Vagina (tissue), 2 donors: ENCODE measurements at places on chromosomes 6 and 20. TPM values are rescaled to one million over a fixed set of nuclear protein-coding genes. Genes with fewer than 3 reads are reported as not detected.

GRCh38 chr6:145272246-145272645, 463.1 kb downstream of the EPM2A start:
- H3K27me3 ChIP-seq = no peaks in the 10 kb centered on the region
- no peak for DNase-seq
- no peak overlapping the region for H3K27ac ChIP-seq
- H3K4me3 ChIP-seq = no peak overlapping the region
- no peaks in the 10 kb centered on the region for H3K36me3 ChIP-seq

- H3K27me3 ChIP-seq = peaks cover 10% of the 10 kb centered on the region
- H3K27ac ChIP-seq = no peak overlapping the region
- DNase-seq = no peak
- peaks cover 23% of the 10 kb centered on the region for H3K4me1 ChIP-seq
- no peaks in the 10 kb centered on the region for H3K36me3 ChIP-seq
- H3K4me3 ChIP-seq = no peak overlapping the region
These were observed 3.0 kb downstream of the PPP1R14C start for GRCh38 chr6:150145830-150146229.

- no peaks in the 10 kb centered on the region for H3K27me3 ChIP-seq
- H3K4me1 ChIP-seq = peaks cover 26% of the 10 kb centered on the region
- H3K4me3 ChIP-seq = no peak overlapping the region
- DNase-seq = no peak
- no peaks in the 10 kb centered on the region for H3K36me3 ChIP-seq
These were observed 123.8 kb downstream of the CDKAL1 start for GRCh38 chr6:20658053-20658452.

GRCh38 chr6:34771727-34772126, 14.4 kb downstream of the SNRPC start:
- no peaks in the 10 kb centered on the region for H3K27me3 ChIP-seq
- no peak for DNase-seq
- H3K27ac ChIP-seq = no peak overlapping the region
- H3K4me3 ChIP-seq = no peak overlapping the region
- H3K4me1 ChIP-seq = no peaks in the 10 kb centered on the region
- no peaks in the 10 kb centered on the region for H3K36me3 ChIP-seq

GRCh38 chr20:45607810-45608209, 21.7 kb upstream of the WFDC10A start:
- H3K4me1 ChIP-seq = no peaks in the 10 kb centered on the region
- no peaks in the 10 kb centered on the region for H3K36me3 ChIP-seq
- no peak overlapping the region for H3K27ac ChIP-seq
- no peak overlapping the region for H3K4me3 ChIP-seq
- H3K27me3 ChIP-seq = no peaks in the 10 kb centered on the region

DNA sequence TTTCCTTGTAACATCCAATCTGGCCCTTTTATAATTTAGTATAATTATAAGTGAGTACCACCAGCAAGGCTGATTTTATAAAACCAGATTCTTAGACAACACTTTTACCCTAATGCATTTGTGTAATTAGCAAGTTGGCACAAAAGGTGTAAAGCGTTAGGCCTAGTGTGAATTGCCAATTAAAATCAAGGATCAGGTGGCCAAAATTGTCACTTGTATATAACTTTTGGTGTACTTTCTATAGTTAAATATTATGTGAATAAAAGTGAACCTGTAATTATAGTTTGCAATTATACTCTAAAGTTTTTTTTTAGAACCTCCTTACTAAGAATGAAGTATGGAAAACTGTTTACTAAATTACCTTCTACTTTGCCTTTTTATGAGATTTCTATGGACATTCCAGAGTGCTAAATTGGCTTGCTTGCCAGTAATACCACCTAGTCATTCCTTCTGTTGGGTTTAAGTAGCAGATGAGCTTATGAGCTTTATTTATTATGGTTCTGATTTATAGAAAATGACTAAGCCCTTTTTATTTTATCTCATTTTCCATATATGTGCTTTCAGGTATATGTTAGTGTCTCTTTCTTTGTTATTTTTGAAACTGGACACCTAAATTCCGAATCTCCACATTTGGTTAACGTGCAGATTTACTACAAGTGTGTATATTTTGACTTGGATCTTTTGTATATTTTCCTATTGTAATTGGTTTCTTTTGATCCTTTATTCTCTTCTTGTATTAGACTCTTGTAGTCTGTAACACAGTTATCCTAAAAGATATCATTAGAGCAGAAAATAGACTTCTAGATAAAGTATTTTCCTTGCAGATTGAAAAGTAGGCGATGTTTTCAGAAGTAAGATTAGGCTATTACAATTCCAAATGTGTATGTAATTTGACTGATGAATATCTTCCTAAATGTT, 3.9 kb downstream of the STXBP5 start:
- H3K27me3 ChIP-seq = no peaks in the 10 kb centered on the region
- DNase-seq = no peak
- peaks cover 5% of the 10 kb centered on the region for H3K36me3 ChIP-seq

- DNase-seq = no peak
- no peaks in the 10 kb centered on the region for H3K36me3 ChIP-seq
- H3K27ac ChIP-seq = no peak overlapping the region
- H3K27me3 ChIP-seq = no peaks in the 10 kb centered on the region
These were observed 111.4 kb downstream of the WDR27 start for GRCh38 chr6:169590376-169590939.

DNA sequence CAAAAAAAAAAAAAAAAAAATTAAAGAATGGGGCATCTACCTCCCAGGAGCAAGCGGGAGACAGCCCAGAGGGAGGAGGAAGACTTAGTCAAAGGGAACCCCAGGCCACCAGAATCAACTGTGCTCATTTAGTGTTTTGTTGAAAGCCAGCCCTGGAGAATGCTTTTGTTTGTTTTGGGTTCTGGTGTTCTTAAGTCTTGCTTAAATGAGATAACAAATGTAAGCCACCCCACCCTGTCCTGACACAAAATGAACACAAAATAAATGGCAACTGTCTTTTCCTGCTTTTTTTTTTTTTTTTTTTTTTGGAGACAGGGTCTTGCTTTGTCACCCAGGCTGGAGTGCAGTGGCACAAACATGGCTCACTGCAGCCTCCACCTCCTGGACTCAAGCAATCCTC, 165.0 kb upstream of the JARID2 start:
- no peak overlapping the region for H3K4me3 ChIP-seq
- H3K27ac ChIP-seq = no peak overlapping the region
- no peaks in the 10 kb centered on the region for H3K4me1 ChIP-seq
- no peaks in the 10 kb centered on the region for H3K27me3 ChIP-seq
- no peaks in the 10 kb centered on the region for H3K36me3 ChIP-seq

GRCh38 chr6:42124223-42124836, 18.1 kb downstream of the C6orf132 start:
- H3K36me3 ChIP-seq = no peaks in the 10 kb centered on the region
- H3K27me3 ChIP-seq = no peaks in the 10 kb centered on the region
- H3K27ac ChIP-seq = peak overlapping the region; percentile 79
- H3K4me3 ChIP-seq = no peak overlapping the region
- DNase-seq = no peak
- peaks cover 40% of the 10 kb centered on the region for H3K4me1 ChIP-seq

- no peak overlapping the region for H3K4me3 ChIP-seq
- no peaks in the 10 kb centered on the region for H3K36me3 ChIP-seq
- DNase-seq = no peak
- peaks cover 18% of the 10 kb centered on the region for H3K4me1 ChIP-seq
- H3K27me3 ChIP-seq = no peaks in the 10 kb centered on the region
These were observed 6.4 kb downstream of the CNKSR3 start for GRCh38 chr6:154504102-154504501.

GRCh38 chr6:109893606-109894005, 84.5 kb upstream of the GPR6 start:
- no peak overlapping the region for H3K27ac ChIP-seq
- peaks cover 32% of the 10 kb centered on the region for H3K4me1 ChIP-seq
- no peaks in the 10 kb centered on the region for H3K27me3 ChIP-seq
- no peaks in the 10 kb centered on the region for H3K36me3 ChIP-seq
- no peak for DNase-seq

GRCh38 chr6:122407712-122408111, 8.3 kb downstream of the HSF2 start:
- no peak for DNase-seq
- H3K4me3 ChIP-seq = no peak overlapping the region
- H3K27me3 ChIP-seq = no peaks in the 10 kb centered on the region
- peaks cover 11% of the 10 kb centered on the region for H3K4me1 ChIP-seq
- H3K36me3 ChIP-seq = no peaks in the 10 kb centered on the region

GRCh38 chr6:1335367-1336037, 23.6 kb downstream of the FOXQ1 start:
- peaks cover 4% of the 10 kb centered on the region for H3K4me1 ChIP-seq
- H3K27ac ChIP-seq = no peak overlapping the region
- no peaks in the 10 kb centered on the region for H3K36me3 ChIP-seq
- H3K4me3 ChIP-seq = no peak overlapping the region

DNA sequence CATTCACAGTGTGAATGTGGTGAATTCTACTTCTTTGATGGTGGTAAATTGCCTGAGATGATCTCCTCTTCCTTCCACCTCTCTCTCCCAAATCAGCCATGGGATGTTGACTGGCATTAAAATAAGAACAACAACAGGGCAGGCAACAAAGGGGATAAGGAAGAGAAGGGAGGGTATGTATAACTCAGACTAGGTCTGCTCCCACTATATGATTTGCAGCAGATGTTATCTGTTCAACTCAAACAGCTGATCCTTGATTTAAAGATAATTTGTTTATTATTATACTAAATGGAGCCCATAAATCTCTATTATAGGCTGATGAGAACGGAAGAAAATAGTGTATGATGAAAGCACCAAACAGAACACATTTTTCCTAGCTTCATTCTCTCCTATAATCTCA, 262.0 kb downstream of the BTBD3 start:
- no peaks in the 10 kb centered on the region for H3K27me3 ChIP-seq
- DNase-seq = no peak
- no peaks in the 10 kb centered on the region for H3K36me3 ChIP-seq
- H3K4me3 ChIP-seq = no peak overlapping the region
- H3K27ac ChIP-seq = no peak overlapping the region

- H3K27me3 ChIP-seq = no peaks in the 10 kb centered on the region
- no peak overlapping the region for H3K27ac ChIP-seq
- no peak for DNase-seq
- no peaks in the 10 kb centered on the region for H3K4me1 ChIP-seq
- no peak overlapping the region for H3K4me3 ChIP-seq
- H3K36me3 ChIP-seq = no peaks in the 10 kb centered on the region
These were observed 15.2 kb downstream of the RSPH4A start for GRCh38 chr6:116631379-116631990.

GRCh38 chr20:54843865-54844264, 368.5 kb downstream of the DOK5 start:
- no peak for DNase-seq
- no peaks in the 10 kb centered on the region for H3K4me1 ChIP-seq
- H3K36me3 ChIP-seq = no peaks in the 10 kb centered on the region
- H3K4me3 ChIP-seq = no peak overlapping the region
- no peak overlapping the region for H3K27ac ChIP-seq

GRCh38 chr6:106778943-106779342, 149.6 kb downstream of the QRSL1 start:
- H3K4me3 ChIP-seq = no peak overlapping the region
- peaks cover 5% of the 10 kb centered on the region for H3K4me1 ChIP-seq
- H3K27ac ChIP-seq = no peak overlapping the region
- H3K27me3 ChIP-seq = no peaks in the 10 kb centered on the region

GRCh38 chr6:164408868-164409267, 900.5 kb downstream of the C6orf118 start:
- no peak overlapping the region for H3K4me3 ChIP-seq
- H3K27ac ChIP-seq = no peak overlapping the region
- H3K27me3 ChIP-seq = no peaks in the 10 kb centered on the region
- H3K4me1 ChIP-seq = peaks cover 4% of the 10 kb centered on the region
- no peaks in the 10 kb centered on the region for H3K36me3 ChIP-seq

DNA sequence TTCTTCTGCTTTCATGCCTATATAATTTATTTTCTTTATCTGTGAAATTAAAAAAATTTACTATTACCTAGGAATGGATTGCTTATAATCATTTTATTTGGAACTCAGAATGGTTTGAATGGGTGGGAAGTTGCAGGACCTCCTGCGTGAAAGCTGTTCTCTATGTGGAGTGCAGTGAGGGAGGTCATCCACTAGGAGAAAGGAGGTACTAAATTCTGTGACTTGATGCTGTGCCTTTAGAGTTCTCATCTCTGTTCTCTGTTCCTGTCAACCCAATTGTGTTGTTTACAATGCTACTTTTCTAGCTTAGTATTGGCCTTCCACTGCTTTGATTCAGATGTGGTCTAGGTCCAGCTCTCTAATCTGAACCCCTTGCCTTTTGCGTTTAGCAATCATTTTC, 65.0 kb upstream of the HIVEP1 start:
- DNase-seq = no peak
- H3K4me3 ChIP-seq = no peak overlapping the region
- H3K4me1 ChIP-seq = no peaks in the 10 kb centered on the region

DNA sequence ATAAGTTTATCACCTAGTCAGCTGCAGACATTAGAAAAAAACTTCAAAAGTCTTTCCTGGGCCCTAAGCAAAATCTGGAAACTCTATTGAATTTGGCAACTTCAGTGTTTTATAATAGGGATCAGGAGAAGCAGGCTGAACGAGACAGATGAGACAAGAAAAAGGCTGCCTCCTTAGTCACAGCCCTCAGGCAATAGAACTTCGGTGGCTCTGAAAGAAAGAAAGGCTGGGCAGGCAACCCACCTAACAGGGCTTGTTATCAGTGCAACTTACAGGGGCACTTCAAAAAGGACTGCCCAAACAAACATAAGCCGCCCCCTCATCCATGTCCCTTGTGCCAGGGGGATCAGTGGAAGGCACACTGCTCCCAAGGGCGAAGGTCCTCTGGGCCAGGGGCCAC, 657.9 kb upstream of the HS3ST5 start:
- no peak overlapping the region for H3K4me3 ChIP-seq
- H3K36me3 ChIP-seq = no peaks in the 10 kb centered on the region
- no peaks in the 10 kb centered on the region for H3K27me3 ChIP-seq
- no peak overlapping the region for H3K27ac ChIP-seq

GRCh38 chr6:67606906-67607828, 1027.9 kb upstream of the ADGRB3 start:
- no peaks in the 10 kb centered on the region for H3K27me3 ChIP-seq
- H3K4me3 ChIP-seq = no peak overlapping the region
- H3K27ac ChIP-seq = no peak overlapping the region
- H3K4me1 ChIP-seq = no peaks in the 10 kb centered on the region
- no peaks in the 10 kb centered on the region for H3K36me3 ChIP-seq

GRCh38 chr20:24477831-24478547, 8.6 kb downstream of the SYNDIG1 start:
- DNase-seq = no peak
- no peak overlapping the region for H3K4me3 ChIP-seq
- no peak overlapping the region for H3K27ac ChIP-seq
- H3K27me3 ChIP-seq = no peaks in the 10 kb centered on the region

DHX16 gene
- 24.8 TPM for total RNA-seq

ARFGAP1 gene
- 44.7 TPM for total RNA-seq

RAMACL gene
- total RNA-seq = 2.2 TPM

RCAN2 gene
- 20.9 TPM for total RNA-seq

HLA-DQB1 gene
- 3.2 TPM for total RNA-seq

EYA2 gene
- 8.1 TPM for total RNA-seq

TMEM170B gene
- 2.5 TPM for total RNA-seq

NNAT gene
- total RNA-seq = 8.3 TPM

MOXD1 gene
- 16.0 TPM for total RNA-seq

RIPPLY2 gene
- total RNA-seq = not detected

CNR1 gene
- 6.1 TPM for total RNA-seq

ALDH8A1 gene
- total RNA-seq = not detected

NMBR gene
- not detected for total RNA-seq

ATP6V1G2 gene
- 5.4 TPM for total RNA-seq

TPD52L2 gene
- total RNA-seq = 90.1 TPM
